Right renal cortex interstitium (tissue), 3 donors: ENCODE measurements at places on chromosomes 7 and 10.

- DNase-seq = no peak
Observed at GRCh38 chr7:158863611-158864506, 7.5 kb downstream of the DYNC2I1 start.

DNA sequence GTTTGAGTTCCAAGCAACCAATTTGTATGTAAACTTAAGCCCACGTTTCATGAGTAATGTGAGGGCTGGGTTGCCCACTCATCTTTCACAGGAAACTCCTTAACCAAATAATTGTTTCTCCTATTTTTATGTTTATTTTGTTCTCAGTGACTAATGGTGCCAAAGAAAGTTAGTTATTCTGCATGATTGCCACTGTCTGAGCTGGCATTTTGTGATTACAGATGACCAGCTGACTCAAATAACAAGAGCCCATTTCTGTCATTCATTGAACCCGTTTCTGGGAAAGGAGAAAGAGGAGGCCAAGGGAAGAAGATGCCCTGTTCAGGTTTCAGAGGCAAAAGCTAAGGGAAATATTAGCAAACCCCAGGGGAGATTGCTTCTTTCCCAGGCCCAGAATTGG, 186.9 kb upstream of the MYO3A start:
- no peak for DNase-seq

GRCh38 chr10:116836902-116837523, 12.3 kb upstream of the ENO4 start:
- DNase-seq = no peak

DNA sequence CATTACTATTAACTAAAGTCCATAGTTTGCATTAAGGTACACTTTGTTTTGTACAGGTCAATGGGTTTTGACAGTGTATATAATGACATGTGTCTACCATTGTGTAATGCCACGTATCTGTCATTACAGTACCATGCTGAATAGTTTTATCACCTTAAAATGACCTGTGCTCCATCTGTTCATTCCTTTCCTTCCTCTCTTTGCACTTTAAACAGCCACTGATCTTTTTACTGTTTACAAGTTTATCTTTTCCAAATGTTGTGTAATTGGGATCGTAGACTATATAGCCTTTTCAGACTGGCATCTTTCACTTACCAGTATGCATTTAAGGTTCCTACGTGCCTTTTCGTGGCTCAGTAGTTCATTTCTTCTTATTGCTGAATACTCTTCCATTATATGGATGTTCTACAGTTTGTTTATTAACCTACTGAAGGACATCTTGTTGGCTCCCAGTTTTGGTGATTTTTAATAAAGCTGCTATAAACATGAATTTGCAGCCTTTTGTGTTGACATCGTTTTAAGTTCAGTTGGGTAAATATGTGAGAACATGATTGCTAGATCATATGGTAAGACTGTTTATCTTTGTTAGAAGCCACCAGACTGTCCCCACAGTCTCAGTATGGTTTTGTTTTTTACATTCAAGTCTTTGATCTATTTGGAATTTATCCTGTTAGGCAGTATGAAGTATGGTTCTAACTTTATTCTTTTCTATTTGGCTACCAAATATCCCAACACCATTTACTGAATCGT, 24.7 kb downstream of the STAM start:
- DNase-seq = no peak

- DNase-seq = no peak
Observed at GRCh38 chr10:75234683-75235374, 928 bp downstream of the COMTD1 start.

GRCh38 chr10:49579621-49580020, 30.5 kb upstream of the SLC18A3 start:
- DNase-seq = no peak

DNA sequence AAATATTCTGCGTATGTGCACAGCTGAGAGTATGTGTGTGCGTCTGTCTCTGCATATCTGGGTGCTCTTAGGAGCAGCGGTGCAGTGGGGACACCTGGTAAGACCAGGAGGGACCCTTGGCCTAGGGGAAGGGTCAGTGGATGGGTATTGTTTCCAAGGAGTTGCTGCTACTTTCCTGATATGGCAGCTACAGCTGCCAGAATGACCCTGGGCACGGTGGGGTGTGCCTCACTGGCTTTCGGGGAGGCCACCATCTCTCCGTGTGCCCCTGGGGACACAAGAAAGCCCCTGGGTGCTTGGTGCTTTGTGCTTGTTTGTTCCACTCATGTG, 8.6 kb downstream of the PFKFB3 start:
- no peak for DNase-seq

GRCh38 chr10:13105184-13105583, 5.2 kb downstream of the OPTN start:
- no peak for DNase-seq

DNA sequence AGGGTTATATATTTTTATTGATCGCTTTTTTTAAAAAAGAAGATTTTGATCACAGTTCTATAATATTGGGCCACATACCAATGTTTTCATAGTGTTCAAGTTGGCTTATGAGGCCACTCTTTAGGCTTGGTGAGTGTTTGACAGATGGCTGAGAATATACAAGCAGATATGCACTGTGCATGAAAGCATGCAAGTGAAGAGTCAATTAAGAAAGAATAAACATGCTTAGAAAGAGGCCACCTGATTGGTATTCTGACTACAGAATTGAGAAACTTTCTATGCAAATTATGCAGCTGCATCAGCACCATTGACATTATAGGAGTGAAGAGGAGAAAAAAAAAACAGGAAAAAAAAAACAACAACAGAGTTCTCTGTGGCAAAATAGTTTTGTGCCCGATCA, 39.9 kb downstream of the CABCOCO1 start:
- no peak for DNase-seq

GRCh38 chr10:69456880-69457693, 5.8 kb downstream of the TSPAN15 start:
- no peak for DNase-seq

DNA sequence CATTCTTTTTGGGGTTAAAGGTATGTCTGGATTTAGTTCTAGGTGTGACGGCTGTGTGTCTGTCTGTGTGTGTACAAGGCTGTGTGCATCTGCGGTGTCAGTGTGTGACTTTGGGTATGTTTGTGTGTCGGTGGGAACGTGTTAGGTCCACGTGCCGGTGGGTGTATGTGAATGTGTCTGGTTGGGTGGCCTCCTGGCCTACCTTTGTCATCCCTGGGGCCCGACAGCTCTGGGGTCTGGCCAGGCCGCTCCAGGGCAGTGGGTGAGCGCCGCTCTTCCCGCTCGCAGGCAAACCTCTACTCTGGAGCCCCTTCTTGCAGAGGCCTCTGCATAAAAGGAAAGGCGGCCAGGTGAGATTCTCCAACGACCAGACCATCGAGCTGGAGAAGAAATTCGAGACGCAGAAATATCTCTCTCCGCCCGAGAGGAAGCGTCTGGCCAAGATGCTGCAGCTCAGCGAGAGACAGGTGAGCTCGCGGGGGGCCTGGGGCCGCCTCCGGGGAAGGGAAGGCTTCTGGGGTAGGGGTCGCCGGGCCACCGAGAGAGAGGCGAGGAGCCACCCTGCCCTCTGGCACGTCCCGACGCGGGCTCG, 2.4 kb downstream of the HHEX start:
- no peak for DNase-seq

DNA sequence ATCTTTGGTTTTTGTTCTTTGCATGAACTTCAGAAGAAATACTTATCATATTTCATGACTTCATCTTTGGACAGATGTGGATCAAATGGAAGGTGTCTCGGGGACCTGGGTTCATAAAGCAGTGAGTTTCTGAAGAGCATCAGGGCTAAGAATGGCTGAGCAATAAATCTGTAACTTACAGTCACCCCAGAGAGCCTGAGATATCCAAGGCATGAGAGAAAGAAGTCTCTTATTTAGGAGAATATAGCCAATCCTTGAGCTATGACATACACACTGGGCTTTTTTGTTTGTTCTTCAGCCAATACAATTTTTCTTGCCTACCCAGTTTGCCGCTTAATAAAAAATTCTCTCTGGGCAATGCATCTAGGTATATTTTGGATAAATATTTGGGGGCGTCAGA, 252.6 kb upstream of the INHBA start:
- no peak for DNase-seq

GRCh38 chr7:135602304-135602703, 44.6 kb downstream of the NUP205 start:
- no peak for DNase-seq

GRCh38 chr10:52486840-52487611, 172.9 kb downstream of the DKK1 start:
- DNase-seq = no peak

DNA sequence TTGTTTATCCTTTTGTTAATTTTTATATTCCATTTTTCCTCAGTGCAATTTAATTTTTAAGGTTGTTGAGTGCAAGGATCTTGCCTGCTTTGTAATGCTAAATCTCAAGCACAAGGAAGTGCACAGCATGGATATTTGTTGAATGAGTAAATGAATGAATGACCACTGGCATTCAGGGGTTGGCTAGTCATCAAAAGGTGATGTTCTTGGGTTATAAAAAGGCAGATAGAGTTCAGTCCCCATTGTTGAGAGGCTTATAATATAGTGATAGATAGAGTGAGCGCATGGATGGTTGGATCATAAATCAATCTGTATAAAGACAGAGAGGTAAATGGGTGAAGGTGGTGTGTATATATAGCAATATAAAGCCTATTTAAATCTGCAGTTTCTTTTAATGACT, 193.2 kb upstream of the KLF6 start:
- no peak for DNase-seq

DNA sequence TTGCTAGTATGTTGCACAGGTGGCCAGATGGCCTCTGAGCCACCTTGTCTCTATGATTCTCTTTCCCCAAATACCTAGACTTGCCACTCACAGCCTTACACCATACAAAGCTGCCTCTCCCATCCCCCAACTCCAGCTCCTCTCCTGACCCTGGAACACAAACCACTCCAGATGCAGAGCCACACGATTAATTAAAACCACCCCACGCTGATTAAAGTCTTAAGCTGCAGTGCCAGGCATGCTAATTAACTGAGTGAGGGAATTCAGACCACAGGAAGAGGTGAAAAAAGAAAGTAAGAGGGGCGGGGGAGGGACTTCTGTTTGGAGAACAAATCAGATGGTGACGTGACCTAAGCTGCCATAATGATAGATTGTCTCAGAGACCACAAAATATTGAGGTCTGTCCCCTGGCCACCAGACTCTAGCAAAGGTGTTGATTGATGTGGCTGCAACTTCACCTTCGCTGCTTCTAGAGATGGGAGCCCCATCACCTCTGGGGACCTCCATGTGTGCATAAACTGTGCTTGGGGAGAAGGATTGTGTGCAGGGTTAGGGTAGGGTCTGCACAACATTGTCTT, 331.3 kb downstream of the PLXNA4 start:
- no peak for DNase-seq

DNA sequence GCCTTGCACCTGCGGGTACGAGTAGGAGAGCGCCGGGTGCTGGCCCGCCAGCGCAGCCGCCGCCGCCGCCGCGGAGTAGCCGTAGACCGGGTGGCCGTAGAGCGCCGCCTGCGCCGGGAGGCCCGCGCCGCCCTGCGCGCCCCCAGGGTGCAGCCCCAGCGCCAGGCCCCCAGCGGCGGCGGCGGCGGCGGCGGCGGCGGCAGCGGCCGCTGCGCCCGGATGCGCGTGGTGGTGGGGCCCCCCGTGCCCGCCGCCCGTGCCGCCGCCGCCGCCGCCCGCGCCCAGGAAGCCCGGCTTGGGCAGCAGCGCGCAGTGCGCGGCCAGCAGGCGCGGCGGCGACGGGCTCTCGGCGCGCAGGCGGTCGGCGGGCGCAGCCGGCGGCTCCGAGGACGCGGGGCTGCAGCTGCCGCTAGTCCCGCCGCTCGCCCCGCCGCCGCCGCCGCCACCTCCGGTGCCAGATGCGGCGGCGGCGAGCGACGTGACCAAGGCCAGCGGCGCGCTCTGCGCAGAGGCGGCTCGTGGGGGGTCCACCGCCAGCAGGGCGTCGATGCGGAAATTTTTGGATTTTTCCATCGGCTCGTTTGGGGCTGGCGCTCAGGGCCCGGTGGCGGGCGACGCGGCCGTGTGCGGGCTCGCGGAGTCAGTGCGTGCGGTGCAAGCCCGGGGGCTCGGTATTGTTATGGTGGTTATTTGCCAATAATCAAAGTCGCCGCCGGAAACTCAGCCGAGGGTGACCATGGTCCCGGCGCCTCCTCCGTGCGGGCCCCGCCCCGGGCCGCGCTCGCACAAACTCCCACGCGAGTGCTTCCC, 480 bp downstream of the MNX1 start:
- DNase-seq = no peak

DNA sequence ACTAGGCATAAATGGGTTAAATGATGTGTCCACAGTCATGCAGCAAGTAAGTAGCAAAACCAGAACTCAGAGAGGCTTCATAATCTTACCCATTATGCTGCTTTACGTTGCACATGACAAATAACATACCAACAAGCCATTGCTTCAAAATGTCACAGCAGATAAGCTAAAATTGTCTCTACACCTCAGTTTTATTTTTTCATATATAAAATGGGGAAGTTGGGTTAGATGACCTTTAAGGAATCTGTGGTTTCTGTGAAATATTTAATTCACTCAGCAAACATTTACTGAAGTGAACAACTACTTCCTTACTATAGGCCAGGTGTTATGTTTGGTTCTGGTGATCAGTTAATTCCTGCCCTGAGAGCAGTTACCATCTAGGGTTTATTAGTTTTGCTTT, 2.2 kb upstream of the ASCC1 start:
- no peak for DNase-seq

GRCh38 chr7:4067476-4067760, 614.7 kb upstream of the FOXK1 start:
- DNase-seq = no peak

GRCh38 chr7:50954245-50954644, 171.5 kb upstream of the GRB10 start:
- no peak for DNase-seq

DNA sequence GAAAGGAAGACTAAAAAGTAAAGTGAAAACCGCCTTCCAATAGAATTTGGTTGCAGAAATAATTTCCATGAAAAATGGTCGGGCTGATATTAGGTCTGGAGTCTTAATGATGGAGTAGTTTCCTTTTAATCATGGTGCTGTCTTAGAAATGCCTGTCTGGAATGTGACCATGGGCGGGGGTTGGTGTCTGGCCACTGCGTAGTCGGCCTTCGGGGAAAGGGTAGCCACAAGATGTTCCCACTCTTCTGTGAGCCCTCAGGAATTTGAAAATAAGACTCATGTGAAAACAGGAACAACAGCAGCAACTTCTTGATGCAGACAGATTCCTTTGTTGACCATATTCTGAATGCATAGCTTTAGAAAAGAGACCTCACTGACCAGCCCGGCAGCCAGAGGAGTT, 176.8 kb downstream of the KIAA1217 start:
- no peak for DNase-seq

DNA sequence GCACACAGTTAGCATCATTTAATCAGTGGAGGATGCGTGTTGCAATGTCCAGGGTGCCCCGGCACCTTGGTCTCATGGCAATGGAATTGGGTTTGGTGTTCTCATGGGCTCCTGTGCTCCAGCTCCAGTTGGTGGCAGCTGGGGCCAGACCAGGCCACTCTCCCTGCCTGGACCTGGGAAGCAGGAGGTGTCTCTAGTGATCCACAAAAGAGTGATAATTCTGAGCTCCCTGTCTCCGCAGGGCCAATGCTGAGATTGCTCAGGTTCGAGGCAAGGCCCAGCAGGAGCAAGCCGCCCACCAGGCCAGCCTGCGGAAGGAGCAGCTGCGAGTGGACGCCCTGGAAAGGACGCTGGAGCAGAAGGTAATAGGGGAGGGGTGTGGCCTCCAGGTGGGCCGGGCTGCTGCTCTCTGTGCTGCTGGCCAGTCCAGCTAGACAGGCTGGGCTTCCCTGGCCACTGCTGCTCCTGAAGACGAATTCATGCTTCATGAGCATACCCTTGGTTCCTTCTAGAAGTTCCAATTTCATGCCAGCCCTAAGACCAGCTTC, 21.7 kb upstream of the BTBD16 start:
- DNase-seq = no peak

GRCh38 chr10:35559416-35559815, 45.7 kb upstream of the GJD4 start:
- no peak for DNase-seq
